DMS79 treated with DMSO at 0.1 percent for 48 hours (cell line): ENCODE measurements at places on chromosomes 11 and 22.

DNA sequence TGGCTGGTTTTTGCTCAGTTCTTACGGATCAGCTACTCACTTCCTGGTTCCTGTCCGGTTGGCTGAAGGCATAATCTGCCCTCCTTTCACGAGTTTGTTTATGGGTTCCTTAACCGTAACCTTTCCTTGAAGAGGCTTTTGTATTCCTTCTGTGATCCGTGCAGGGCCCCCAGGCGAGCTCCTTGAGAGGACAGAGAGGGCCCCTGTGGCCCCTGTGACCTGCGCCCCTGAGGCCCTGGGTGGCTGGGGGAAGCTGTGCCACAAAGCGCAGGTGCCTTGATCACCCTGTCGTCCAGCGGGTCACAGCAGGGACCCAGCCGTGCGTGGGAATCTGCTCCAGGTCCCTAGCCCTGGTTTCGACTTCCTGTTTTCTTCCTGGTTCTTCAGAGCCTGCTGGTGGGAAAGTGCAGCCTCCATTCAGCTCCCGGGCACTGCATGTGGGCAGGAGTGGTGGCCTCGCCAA is 27.8 kb upstream of the FADD start:
- no peak for DNase-seq

DNA sequence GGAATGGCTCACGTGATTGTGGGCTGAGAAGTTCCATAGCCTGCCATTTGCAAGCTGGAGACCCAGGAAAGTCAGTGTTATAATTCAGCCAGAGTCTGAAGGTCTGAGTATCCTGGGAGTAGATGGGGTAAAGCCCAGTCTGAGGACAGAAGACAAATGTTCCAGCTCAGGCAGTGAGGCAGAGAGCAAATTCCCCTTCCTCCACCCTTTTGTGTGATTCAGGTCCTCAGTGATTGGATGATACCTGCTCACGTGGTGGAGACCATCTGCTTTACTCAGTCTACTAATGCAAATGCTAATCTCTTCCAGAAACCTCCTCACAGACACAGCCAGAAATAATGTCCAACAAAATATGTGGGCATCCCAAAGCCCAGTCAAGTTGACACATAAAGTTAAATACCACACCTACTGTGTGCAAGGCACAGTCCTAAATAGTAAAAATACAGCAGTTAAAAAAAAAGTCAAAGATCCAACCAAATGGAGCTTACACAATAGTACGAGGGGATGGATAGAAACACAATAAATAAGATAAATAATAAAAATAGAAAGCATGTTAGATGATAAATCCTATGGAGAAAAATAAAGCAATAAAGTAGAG is 13.2 kb upstream of the APOL6 start:
- DNase-seq, result no peak

DNA sequence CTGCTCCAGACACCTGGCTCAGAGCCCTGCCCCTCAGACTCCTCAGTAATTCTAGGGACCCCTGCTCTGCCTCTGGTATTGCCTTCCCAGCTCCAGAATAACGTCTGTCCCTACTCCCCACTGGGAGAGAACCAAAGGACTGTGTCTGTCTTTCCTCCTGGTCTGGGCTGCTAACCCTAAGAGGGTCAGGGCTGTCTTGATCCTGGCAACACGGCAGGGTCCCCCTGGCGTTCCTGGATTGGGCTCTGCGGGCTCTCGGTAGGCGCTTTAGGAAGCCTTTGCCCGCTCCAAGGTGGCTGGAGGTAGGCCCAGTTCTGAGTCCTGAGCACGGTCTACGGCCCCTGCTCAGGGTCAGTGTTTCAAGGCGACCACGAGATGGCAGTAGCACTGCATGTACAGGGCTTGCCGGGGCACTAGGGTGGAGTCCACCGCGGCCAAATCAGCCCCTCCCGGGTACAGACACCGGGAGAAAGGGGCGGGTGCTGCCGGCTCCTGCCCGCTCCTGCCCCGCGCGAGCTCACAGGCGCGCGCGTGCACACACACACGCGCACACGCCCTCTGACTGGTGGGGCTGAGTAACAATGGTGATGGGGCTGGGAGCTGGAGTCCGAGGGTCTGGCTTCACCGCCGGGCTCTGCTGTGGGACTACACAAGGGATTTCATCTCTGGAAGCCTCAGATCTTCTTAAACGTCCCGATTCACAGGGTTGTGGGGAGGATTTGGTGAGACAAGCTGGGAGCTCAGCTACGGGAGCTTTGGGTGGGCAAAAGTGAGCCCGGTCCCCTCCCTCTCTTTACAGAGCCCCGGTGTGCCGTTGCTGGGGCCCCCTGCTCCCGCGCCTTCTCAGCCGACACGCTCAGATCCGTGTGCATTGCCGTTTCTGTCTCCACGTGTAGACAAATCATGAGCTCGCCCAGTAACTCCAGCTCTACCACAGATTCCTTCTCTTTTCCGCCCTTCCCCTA is 30.1 kb upstream of the HMOX1 start:
- DNase-seq, result peak; percentile 62

DNA sequence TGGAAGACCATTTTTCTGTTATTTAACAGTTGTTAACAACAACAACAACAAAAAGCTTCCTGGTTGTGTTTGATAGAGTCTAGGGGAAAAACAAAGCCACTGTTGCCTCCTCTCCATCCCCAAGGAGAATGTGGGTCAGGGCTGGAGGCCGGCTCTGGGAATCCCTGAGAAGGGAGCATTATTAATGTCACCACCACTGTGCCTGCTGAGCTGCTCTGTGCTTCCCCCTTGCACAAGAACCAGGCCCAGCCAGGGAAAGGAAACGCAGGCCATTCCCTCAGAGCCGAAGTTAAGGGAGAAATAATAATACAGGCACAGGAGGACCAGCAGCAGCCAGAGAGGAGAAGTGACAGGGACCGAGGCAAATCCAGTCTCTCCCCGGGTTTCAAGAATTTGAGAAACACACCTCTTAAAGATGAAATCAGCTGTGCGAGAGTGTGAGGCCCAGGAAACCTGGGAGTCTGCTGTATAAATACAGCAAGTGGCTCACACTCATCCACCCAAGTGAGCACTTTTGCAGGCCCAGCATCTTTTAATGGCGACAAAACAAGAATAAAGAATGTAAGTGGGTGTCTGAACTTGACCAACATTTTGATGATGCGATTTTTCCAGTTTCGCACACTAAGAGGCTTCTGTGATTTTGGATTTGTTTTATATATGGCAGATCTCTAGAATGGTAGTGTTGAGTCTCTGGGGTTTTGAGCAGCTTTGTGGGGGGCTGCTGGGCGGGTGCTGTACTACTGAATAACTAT is 539.2 kb downstream of the NTM start:
- no peak for DNase-seq

DNA sequence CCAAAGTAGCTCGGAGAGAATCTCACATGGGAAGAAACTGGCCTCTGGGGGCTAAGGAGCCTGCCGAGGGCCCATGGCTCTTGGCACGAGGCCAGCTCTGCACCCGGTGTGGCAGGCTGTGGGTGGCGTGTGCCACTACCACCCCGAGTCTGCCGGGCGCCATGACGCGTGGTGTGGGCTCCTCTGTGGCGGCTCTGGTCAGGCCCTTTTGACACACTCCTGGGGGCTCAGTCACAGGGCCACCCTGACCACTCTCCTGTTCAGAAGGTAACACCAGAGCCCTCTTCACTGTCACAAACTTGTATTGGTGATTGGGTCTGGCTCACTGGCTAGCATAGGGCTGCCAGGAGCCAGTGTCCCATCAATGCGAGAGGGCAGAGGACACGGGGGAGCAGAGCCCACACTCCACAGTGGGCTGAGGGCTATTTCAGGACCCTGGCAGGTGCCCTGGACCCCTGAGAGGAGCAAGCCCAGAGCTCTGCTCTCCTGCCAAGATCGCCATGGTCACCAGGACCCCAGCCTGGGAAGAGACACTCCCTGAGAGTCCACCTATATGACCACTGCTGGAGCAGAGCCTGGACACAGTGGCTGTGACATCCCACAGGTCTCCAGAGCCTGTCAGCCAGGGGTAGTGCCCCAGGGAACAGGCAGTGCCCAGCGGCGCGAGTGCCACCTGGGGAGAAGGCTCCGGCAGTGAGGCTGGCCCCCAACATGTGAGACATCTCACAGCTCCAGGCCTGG is 8.6 kb upstream of the PPM1F start:
- DNase-seq, result no peak

GRCh38 chr11:18703001-18703763 is 4.6 kb downstream of the TMEM86A start:
- DNase-seq, result no peak

- DNase-seq, result peak; percentile 50
Observed at GRCh38 chr11:110491577-110492320, 62.0 kb downstream of the FDX1 start.
